Mucosa of descending colon (tissue), 3 donors: ENCODE measurements at places on chromosomes 7 and 10. TPM values are rescaled to one million over a fixed set of nuclear protein-coding genes. Genes with fewer than 3 reads are reported as not detected.
A peak's percentile ranks its signal among the peaks of the same experiment; 100 is the strongest.

GRCh38 chr7:42055171-42055570 is 181.8 kb downstream of the GLI3 start:
- no peak for DNase-seq

STN1 gene
- total RNA-seq = 20.7 TPM

GRCh38 chr10:34433241-34434076 is 381.6 kb downstream of the PARD3 start:
- no peak for DNase-seq

DNA sequence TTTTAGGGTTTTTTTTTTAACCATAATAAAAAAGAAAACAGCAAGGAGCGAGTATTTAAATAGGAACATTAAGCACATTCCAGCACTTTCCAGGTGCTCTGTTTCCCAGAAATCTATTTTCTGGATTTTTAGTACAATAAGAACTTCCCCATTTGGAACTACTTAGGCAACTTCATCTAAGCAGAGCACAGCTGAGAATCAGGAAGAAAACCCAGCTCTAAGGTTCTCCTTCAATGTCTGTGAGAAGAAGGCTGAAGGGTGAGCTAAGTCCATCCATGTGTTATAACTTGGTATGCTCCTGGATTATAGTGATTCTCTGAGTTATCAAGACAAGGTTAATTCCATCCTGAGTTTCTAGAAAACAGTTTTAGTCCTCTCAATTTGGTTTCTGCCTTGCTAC is 181.9 kb downstream of the CYP26A1 start:
- no peak for DNase-seq

GRCh38 chr7:99997545-99998137 is 17.8 kb upstream of the ZKSCAN1 start:
- DNase-seq = peak; percentile 70

DNA sequence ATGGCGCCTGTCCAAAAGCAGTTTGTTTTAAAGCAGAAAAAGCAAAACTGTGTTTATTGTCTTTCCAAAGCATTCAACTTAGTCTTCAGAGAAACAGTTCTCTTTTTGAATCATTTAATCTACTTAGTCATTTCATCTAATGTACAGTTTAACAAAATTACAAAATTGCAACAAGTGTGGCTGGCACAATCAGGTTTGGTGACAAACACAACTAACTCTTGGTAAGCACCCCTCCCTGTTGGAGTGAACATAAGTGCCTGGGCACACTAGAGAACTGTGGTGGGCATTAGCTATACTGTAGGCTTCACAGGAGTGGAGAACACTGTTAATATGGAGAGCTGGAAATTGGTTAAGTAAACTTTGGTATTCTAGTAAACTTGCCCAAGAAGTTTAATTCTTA is 6.9 kb downstream of the CREM start:
- DNase-seq = no peak

GRCh38 chr10:121709675-121710073 is 111.4 kb upstream of the FGFR2 start:
- DNase-seq = no peak

- no peak for DNase-seq
Observed at GRCh38 chr7:10076660-10077300, 896.9 kb upstream of the PHF14 start.

NPC1L1 gene
- total RNA-seq = not detected

SLC35B4 gene
- total RNA-seq = 9.0 TPM

DNA sequence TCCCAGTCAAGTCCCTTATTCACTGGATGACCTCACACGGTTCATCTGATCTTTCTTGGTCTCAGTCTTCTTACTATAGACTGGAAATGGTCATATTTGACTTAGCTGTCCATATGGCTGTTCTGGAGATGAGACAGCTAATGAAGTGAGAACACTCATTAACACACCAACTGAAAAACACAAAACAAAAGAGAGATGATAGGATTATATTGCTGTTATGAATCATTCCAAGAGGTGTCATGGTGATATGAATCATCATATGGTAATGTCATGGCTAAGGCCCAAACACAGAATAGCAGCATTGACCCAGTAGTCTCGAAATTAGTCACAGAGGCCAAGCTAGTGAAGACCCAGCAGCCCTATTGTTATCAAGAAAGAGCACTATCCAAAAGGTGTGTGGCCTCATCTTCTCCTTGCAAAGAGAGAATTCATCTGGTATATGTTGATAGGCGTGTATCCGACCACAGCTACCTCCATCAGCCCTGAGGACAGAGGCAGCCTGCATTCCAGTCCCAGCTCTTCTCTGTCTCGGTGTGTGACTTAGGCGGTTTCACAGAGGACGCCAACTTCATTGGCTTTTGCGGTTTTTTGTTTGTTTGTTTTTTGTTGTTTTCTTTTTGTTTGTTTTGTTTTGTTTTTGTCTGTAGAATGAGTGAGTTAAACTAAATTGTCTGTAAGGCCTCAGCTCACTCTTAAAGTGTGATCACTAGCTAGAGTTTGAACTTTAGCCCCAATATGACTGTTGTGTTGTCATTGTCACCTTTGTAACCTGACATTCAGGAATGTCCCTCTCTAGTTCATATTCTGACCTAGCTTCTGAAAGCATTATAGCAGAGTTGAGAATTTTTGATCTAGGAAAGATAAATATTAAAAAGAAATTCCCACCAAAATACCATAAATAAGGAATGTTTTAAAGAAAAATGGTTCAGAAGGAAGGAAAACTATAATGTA is 97.4 kb upstream of the PDCD4 start:
- no peak for DNase-seq

SCART1 gene
- total RNA-seq = 4.8 TPM

DNA sequence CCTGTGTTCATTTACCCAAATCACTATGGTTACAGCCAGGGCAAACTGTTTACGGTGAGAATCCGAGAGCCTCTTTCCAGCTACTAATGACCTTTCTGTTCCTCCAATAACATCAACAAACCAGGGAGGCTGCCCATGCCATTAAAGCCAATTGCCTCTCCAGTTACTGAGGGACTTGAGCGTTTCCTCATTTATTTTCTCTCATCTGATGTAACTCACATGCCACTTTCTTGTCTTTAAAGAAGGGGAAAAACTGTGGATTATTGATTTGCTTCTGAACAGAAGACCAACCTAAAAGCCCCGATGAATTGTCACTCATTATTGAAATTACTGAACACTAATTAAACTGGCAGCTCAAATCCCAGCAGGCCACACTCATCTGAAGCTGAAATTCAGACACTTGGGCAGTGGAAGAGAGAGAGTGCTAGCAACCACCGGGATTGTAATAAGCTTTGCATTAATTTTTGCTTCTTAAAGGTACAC is 595.8 kb upstream of the MKI67 start:
- DNase-seq = no peak

GRCh38 chr7:134669845-134670373 is 23.3 kb downstream of the BPGM start:
- peak; percentile 57 for DNase-seq

- no peak for DNase-seq
Observed at GRCh38 chr7:92656121-92656520, 65.9 kb upstream of the FAM133B start.

APBB1IP gene
- 8.4 TPM for total RNA-seq

- DNase-seq = no peak
Observed at GRCh38 chr7:10592604-10593003, 381.1 kb upstream of the PHF14 start.

DNA sequence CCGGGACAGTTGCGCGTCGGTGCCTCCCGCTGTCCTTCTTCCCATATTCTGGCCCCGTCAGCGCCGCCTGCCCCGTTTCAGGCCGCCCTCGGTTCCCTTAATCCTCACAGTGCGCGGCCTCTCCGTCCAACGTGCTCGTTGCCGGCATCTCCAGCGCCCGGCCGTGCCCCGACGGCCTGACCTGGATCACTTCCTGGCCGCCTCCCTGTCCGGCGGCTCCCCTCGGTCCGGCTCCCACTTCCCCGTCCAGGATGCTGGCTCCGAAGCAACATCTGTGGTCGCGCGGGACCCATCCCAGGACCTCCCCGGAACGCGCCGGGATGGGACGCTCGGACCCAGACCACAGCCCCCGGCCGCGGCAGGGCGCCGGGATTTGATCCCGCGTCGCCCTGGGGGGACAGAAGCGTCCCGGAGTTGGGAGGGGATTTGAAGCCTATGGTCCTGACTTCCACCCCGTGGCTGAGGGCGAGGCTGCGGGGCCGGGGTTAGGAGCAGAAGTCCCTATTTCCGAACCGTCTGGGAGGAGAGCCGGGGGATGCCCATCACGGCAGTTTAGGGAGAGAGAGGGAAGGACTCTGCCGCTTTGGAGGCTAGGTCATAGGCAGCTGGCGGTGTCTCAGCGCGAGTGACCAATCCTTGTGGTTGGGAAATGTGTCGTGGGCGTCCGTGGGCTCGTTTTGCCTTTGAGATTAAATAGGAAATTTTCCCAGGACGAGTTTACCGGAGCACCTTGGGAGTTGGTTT is 53.8 kb downstream of the KCTD7 start:
- DNase-seq = no peak

TWNK gene
- 6.0 TPM for total RNA-seq

DNA sequence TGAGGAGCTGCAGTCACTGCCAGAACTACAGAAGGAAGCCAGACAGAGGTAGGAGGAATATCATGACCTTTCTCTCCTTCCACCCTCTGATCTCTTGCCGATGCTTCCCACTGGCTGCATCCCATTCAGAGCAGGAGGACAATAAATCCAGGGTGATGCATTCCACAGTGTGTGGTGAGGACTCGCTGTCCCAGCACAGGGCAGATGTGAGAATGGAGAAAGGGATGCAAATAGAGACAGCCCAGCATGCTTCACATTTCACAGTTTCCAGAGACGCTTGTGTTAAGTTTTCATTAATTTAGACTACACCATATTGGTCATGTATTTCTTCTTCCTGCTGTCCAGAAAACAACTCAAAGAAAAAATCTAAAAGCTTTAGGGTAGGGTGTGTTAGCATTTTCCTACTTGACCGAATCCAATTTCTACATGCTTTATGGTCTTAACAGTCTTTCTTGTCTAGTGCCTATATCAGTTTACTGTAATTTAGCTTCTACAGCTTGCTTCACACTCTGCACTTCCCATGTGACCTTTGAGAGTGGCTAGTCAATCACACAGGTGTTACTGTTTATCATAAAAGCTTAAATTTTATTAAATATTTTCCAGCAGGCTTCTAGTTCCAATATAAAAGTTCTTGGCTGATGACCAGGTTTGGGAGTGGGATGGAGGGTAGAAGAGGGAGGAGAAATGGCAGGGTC is 155.6 kb downstream of the RAPGEF5 start:
- DNase-seq = no peak

GFRA1 gene
- total RNA-seq = 4.1 TPM

ANKMY2 gene
- total RNA-seq = 22.8 TPM

- no peak for DNase-seq
Observed at GRCh38 chr7:5294169-5294987, 11.6 kb downstream of the SLC29A4 start.

- DNase-seq = no peak
Observed at GRCh38 chr10:37700886-37701780, 156.3 kb downstream of the ZNF248 start.

DNA sequence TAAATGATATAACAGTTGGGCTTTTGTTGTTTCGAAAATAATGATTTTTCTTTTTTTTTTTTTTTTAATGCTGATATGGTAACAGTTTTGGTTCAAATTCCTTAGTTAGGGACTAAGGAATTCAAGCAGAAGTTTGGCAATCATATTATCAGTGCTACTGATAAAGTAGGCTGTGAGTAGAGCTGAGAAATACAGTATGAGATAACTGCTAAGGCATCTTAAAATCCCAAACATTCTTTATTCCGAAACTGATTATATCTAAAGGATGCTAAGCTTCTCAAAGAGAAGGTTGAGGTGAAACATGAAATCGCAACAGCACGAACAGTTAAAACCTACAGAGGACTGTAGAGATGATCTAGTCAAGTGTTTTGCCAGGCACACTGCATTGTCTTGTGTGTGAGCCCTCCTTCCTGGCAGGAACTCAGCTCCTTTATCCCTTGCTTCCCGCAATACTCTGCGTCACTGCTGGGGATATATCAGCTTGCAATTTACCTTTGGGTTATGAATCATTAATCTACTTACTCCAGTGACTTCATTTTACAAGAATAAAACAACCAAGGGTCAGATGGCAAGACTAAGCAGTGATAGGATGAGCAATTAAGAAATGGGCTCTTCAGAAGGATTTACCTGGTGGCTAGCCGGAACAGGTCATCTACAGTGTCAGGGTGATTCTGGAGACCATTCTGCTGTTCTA is 36.7 kb downstream of the IRF5 start:
- no peak for DNase-seq

STRIP2 gene
- total RNA-seq = 0.09 TPM

DNA sequence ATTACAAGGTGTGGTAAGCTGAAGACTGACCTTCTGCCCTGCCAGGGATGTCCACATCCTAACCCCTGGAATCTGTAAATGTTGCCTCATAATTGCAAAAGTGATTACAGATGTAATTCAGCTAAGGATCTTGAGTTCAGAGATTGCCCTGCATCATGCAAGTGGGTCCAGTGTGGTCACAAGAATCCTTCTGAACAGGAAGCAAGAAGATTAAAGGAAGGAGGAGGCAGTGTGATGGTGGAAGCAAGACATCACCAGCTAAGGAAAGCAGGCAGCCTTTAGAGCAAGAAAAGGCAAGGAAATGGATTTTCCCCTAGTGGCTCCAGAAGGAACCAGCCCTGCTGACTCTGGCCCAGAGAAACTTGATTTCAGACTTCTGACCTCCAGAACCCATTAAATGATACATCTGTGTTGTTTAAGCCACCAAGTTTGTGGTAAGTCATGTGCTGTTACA is 78.1 kb downstream of the USP6NL start:
- DNase-seq = no peak

DNA sequence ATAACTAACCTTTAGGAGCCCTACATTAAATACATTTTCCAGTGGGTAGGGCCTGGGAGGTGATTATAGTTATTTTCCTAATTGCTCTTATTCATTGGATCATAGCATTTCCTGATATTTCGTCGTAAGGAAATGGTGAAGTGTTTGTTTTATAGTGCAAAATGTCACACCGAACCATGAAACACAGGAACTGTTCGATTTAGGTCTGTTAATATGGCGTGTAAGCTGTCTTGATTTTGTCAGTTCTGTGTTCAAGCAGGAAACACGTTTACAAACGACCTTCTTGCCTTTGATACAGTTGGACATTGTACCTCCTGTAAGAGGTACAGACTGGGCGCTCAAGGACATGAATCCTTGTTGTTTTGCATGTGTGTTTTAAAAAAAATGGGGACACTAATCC is 14.8 kb downstream of the RBM17 start:
- DNase-seq = no peak

DNA sequence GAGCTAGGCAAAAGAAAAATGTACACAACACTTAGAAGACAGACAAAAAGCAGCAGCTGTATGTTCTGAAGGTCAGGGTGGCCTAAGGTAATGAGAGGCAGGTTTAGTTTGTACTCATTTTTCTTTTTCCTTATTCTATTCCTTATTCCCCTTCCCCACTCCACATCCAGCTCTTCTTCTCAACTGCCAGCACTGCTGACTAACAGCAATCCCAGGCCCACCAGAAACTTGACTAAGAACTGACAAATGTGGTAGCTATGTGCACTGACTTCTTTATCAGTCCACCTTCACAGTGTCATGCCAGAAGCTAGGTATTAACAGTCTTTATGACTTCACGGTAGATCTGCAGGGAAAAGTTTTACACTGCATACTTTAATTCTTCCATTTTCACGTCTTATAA is 6.1 kb downstream of the COPG2 start:
- no peak for DNase-seq

GRCh38 chr10:45447416-45447815 is 73.4 kb downstream of the ALOX5 start:
- no peak for DNase-seq

GRCh38 chr7:23454881-23455526 is 15.3 kb downstream of the IGF2BP3 start:
- no peak for DNase-seq

CUL2 gene
- total RNA-seq = 40.4 TPM

GIMAP7 gene
- total RNA-seq = 11.5 TPM
